WERI-Rb-1 (cell line): ENCODE measurements at places on chromosomes 1 and 21.

DNA sequence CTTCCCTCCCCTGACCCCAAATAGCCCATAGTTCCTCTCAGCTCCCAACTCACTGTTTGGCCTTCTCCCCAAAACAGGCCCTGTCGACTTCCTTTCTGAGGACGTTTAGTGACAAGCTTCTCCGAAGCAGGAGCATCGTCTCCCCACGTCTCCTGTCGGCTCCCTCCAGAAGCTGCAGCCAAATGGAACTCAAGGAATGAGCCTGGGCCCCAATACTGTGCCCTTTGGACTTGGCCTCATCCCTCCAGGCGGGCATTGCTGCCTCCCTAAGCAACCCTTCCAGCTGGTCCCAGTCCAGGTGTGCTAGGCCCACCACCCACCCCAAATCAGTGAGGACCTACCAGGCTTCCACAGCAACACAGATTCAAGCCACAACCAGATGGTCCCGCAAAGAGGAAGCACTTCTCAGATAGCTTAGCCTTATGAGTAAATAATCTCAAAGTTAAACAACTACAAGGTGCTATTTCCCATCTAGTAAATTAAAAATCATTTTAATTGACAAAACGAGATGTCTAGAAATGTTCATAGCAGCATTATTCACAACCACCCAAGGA lies 33.0 kb downstream of the ACOT7 start:
- DNase-seq, result peak; percentile 38

DNA sequence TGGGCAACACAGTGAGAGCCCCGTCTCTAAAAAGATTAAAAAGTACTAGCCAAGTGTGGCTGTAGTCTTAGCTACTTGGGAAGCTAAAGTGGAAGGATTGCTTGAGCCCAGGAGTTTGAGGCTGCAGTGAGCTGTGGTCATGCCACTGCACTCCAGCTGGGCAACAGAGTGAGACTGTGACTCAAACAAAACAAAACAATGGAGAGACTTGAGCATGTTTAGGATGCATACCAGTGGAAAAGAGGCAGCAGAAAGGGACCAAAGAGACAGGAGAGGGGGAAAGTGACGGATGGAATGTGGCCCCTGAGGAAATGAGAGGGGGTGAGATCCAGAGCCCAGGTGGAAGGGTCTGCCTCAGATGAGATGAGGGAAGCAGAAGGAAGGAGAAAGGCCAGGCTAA lies 358.9 kb downstream of the RPS6KC1 start:
- no peak for DNase-seq

DNA sequence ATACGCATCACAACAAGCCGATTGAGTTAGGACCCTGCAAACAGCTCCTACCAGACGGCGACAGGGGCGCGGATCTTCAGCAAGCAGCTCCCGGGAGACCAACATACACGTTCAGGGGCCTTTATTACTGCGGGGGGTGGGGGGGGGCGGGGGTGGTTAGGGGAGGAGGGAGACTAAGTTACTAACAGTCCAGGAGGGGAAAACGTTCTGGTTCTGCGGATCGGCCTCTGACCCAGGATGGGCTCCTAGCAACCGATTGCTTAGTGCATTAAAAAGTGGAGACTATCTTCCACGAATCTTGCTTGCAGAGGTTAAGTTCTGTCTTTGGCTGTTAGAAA lies 162.0 kb downstream of the RUNX1 start:
- no peak for DNase-seq

DNA sequence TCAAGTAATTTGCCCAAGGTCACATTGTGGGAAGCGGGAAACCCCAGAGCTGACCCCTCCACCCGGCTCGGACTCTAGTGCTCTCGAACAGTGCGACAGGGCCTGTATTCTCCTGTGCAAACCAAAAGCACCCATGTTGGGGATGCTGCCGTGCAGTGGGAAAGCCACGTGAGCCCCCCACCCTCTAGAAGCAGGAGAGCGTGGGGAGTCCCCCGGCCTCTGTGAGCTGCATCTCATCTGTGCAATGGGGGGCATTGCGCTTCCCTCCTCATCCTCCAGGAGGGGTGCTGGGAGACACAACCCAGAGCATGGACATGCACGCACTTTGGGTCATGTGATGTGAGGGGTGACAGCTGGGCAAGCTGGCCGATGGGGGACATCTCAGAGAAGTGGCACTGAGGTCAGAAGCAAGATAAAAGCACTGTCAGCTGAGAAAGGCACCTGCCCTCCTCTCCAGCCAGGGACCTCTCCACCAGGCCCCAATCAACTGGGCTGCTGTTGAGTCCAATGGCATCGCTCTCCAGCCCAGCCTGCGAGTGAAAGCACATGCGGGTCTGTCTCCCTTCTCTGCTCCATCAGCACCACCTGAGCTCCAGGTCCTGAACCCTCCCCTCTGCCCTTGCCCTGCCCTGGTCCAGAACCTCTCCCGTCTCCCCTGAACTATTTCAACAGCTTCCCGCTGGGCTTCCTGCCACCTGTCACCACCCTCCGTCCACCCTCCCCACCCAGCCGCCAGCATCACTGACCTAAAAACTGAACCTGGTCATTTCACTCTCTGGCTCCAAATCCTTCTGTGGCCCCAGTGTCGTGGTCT lies 76.4 kb upstream of the IFFO2 start:
- DNase-seq, result no peak

DNA sequence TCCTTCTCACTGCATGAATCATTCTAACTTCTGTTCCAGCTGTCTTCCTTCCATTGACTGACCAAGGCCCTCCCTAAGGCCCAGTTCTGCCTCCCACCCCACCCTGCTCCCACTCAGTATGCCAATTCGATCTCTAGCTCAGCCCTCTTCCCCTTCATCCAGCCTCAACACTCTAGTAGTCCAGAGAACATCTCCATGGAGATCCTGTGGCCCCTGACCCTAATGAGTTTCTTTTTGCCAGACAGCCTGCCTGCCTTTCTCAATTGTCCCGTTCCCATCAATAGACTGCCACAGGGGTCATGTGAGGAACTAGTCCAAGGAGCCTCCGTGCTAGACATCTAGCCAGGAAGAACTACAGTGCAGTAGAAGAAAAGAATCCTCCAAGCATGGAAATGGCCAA lies 26.4 kb downstream of the RRAGC start:
- no peak for DNase-seq

DNA sequence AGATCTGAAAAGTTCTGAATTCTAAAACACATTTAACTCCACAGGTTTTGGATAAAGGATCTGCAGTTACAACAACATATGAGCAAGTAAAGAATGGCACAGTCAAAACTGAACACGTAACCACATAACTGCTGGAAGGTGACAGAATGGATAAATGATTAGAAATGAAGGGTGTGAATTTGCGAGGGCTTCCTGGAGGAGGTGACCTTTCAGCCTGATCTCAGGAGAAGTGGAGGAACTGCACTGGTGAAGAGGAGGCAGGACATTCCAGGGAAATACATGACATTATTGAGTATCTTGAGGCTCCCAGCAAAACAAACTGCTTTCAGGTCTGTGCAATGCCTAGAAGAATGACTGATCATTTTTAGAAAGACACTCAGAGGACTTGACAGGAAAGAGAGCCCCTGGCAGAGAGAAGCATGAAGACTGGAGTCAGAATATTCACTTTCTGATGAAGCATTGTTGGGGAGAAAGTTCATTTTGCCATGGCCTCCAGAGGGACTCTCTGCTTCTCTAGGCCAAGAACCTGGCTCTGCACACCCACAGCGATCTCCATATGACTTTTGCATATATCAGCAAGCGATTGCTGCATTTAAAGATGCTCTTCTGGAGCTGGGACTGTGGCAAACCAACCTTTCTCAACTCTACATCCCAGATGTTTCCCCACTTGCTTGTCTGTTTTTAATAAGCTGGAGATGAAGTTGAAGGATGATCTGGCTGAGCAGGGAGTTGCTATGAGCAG lies 122.7 kb upstream of the FAM78B start:
- no peak for DNase-seq

DNA sequence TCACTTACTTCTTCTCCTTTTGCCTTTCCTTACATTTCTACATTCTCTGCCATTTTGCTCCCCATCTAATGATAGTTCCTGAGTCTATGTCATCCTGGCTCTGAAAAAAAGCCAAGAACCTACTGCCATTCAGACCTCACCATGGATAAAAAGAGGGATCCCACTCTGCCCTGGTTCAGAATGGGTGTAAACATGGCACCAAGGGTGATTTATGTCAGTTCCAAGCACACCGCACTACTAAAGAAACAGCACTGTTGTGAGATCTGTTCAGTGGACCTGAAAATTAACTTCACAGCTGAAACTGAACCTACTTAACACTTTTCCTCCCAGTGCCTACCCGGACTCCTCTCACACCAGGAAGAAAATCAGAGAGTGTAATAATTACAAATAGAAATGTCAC lies 72.3 kb upstream of the NTPCR start:
- no peak for DNase-seq

DNA sequence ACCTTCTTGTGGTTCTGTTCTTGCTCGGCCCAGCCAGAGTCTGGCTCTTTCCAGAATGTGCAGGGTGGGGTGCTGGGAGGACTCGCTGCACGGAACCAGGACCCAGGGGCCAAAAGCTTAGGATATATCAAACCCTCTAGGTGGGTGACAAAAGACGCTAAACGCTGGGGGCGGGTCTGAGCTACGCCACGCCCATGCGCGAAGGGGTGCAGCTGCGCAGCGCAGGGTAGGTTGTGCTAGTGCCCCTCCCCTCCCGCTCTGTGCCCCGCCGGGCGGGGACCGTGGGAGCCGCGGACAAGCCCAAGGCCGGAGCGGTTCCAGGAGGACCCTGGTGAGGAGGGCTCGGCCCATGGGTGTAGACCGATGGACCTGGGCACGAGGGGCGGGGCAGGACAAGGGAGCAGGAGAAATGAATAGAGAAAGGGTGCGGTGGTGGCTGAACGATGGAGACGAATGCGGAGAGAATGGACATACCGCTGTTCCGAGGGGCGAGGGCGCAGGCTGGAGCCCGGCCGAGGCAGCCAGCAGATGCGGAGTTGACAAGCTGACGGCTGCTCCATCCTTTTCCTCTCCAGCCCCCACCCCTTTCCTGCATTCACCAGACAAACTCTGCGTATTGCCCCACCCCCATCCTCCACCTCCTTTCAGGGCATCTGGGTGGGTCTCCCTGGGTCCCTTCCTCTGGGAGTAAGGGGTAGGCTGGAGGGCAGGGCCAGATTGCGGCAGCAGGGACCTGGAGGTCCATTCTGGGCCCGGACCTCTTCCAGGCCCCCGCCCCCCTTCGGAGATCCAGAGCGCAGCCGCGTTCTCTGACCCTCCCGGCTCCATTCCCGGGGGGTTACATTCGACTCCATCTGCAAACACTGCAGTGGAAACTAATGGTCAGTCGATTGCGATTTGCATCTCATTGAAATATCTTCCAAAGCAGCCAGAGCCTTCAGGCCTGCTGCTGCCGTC lies at the start of gene RUSC1:
Gene RUSC1, plus strand, starts transcription at position 234 of the 957 bp plus-strand sequence. CDS start 880 bp downstream, outside the sequence.
- peak; percentile 51 for DNase-seq

- peak; percentile 77 for DNase-seq
Measured at GRCh38 chr1:42146626-42147320, 6.4 kb upstream of the GUCA2B start.

GRCh38 chr1:112410673-112411072 lies 14.7 kb downstream of the CTTNBP2NL start:
- no peak for DNase-seq

- no peak for DNase-seq
Measured at GRCh38 chr1:183168308-183168707, 17.8 kb upstream of the LAMC2 start.

GRCh38 chr1:236689713-236690569 lies 3.6 kb downstream of the ACTN2 start:
- DNase-seq, result no peak

DNA sequence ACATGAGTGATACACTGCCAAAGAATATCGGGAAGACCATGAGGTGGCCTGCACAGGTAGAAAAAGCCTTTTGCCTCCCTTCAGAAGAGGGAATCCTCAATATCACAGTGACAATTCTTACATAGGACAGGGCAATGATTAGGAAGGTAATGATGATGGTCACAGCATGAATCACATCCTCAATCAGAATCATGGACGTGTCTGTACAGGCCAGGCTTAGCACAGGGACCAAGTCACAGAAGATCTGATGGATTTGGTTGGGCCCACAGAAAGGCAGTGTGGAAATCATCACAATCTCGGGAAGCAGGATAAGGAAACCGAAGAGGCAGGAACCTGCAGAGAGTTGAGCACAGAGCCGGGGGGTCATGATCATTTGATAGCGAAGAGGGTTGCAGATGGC lies 3.2 kb downstream of the OR6K3 start:
- DNase-seq, result no peak

DNA sequence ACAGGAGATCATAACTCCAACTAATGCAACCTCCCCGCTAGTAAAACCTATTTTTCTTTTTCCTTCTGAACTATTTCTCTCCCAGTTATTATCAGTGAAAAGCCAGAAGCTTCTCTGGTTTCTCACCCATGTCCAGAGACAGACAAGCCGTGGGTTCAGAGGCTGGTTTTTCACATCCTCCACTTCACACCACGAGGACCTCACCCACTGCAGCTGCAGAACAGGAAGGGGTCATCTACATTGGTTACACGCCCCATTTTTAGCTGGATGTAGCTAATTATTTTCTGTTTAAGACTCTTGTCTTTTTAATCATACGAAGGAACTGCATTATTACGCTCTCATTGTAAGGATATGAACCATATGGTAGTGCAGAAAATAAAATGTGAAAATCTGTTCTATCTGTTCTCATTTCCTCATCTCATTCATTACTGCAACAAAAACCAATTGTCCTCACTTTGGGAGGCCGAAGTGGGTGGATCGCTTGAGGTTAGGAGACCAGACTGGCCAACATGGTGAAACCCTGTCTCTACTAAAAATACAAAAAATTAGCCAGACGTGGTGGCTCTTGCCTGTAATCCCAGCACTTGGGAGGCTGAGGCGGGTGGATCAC lies 39.1 kb upstream of the CLDN14 start:
- no peak for DNase-seq

DNA sequence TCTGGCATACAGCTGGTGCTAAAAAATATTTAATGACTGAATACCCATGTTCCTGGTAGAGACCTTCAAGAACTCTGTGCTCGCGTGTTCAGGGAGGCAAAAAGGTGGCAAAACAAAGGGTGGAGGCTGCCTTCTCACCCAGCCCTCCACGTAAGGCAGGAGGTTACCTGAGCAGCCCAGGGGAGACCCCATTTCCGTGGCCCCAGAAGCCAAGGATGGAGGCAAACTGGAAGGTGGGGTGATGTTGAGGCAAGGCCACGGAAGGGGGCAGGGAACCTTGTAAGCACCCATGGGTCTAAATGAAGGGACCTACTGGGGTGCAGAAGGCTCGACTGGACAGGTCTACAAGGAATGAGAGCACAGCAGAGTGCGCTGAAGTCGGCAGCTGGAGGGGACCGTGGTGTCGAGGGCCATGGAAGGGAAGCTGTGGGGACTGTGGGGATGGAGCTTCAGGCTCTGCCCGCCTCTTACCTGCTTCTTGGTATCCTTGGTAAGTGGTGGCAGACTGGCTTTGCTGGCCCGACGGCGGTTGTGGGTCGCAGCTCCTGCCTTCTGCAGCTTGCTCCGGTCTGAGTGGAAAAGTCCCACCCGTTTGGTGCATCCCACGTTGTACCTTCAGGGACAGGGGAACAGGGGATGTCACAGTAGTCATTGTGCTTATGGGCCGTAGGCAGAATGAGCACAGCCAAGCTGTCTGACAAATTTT lies 8.9 kb upstream of the A3GALT2 start:
- DNase-seq, result no peak
